ENCODE measurements at places on chromosomes 7 and 10.

GRCh38 chr7:63114371-63114985 is 884.2 kb upstream of the ZNF722 start:
- DNase-seq: no peak

- no peak for DNase-seq
These were observed 111.9 kb upstream of the RHEB start for GRCh38 chr7:151631570-151631952.

GRCh38 chr7:93838966-93839365 is 51.6 kb downstream of the TFPI2 start:
- DNase-seq: no peak

DNA sequence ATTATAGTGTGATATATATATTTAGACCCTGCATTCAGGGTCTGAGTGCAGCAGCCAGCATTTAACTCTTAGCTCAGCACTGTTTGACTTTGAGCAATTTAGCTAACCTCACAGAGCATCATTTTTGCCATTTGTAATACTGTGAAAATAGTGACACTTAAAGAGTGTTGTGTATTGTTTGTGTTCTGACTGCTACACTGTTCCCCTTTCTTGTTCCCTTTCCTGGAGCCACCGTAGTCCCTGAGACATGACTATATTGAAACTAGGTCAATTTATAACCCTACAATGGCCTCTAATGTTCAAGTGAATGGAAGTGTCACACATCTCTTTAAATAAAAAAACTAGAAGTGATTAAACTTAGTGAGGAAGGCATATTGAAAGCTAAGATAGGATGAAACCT is 20.3 kb upstream of the CD36 start:
- no peak for DNase-seq

DNA sequence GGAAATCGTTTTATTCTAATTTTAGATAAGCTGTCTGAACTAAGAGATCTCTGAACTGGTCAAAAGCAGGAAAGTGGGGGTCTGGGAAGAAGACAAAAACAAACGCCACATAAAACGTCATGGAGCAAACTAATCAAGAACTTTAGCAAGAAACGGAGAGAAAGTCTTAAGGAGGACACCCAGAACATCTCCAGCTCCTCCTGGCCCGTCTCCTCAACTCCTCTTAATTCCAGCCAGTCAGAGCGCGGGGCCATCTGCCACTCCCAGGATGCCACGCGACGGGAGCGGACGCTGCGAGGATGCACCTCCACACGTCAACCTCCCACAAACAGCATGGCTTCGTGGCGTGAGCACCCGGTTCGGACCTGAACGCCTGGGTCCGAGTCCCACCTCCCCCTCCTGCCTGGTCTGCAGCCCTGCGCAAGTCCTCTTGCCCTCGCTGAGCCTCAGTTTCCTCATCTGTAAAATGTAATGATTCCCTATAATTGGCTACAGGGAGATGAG is 598 bp downstream of the MMS19 start:
- DNase-seq: peak; percentile 33

DNA sequence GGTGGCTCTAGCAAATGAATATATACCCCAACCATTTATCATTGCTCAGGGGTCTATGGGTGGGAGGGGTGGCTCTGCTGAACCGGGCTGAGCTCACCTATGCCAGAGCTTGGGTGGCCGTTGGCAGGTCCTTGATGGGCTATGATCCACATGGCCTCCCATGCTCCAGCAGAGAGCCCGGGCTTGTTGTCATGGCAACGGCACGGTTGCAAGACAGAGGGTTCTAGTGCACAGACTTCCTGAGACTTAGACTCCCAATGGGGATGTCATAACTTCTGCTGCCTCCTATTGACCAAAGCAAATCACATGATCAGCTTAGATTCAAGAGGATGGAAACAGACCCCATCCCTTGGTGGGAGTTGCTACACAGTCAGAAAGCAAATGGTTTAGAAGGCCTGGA is 36.4 kb upstream of the CARD11 start:
- DNase-seq: no peak
